ENCODE measurements at places on chromosomes 1 and 21.
A peak's percentile ranks its signal among the peaks of the same experiment; 100 is the strongest.

- DNase-seq, result no peak
Measured at GRCh38 chr1:96445302-96445701, 276.3 kb upstream of the PTBP2 start.

GRCh38 chr1:87436534-87436933, 107.9 kb downstream of the LMO4 start:
- no peak for DNase-seq

DNA sequence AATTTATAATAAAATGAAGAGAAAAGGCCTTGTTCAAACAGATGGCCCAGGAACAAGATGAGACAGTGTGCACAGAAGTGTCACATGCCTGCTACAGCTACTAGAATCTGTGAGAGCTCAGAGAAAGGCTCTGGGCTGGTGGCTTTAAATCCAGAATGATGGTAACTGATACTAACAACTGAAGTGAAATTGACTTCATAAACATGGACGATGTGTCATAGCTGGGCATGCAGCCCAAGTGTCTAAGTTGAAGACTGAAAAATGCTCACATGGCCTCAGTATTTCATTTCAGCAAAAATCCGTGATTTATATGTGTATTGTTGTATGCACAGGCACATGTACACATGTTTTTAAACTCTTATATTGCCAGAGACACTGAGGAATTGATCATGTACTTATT, 208.3 kb upstream of the RUNX1 start:
- no peak for DNase-seq

DNA sequence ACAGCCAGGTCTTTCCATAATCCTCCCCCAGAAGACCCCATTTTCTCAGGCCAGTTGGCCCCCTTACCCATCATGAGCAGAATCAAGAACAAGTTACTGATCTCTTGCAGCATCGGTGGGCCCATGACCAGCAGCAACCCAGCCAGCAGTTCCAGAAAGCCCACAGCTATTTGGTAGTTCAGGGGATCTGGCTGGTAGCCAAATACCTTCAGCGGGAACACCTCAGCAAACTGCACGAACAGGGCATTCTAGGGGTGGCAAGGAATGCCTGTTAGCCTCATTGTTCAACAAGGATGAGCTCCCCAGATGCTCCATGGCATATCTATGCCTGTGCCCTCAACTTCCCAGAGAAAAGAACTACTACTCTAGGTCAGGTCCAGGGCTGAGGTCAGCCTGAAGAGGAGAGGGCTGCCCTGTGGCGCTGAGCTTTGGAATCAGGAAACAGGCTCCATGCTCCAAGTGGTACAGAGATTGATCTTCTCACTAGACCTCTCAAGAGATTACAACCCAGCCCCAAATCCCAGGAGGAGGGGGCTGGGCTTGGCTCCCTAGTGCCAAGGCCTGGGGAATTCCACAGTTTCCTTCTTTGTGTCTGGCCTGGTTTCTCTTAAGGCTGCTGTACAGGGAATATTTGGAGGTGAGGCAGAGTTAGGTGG, 1.3 kb downstream of the TMEM35B start:
- no peak for DNase-seq

DNA sequence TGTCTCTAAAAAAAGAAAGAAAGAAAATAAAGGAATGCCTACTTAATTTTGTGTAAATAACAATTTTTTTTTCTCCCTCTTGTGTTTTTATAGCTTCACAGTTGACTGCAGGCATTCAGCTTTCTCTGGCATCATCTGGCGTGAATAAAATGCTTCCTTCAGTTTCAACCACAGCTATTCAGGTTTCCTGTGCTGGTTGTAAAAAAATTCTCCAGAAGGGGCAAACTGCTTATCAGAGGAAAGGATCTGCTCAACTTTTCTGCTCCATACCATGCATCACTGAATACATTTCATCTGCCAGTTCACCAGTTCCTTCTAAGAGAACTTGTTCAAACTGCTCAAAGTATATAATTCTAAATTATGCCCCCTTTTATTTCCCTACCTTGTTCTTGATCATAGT, 18.0 kb downstream of the ZMYM1 start:
- no peak for DNase-seq

DNA sequence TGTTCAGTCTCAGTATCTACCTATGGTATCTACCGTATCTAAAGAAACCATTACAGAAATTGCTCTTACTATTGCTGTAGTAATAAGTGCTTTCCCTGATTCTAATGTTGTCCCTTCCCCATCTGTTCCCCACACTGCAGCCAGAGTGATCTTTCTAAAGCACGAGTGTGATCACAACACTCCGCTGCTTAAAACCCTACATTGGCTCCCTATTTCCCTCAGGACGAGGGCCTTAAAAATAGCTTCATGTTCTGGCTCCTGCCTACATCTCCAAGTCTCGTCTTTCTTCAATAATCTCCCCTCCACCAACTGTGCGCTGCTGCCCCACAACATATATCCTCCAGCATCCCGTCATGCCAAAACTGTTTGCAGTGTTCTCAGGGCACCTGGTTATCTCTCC, 150.6 kb downstream of the SDCCAG8 start:
- no peak for DNase-seq

GRCh38 chr1:112754116-112754628, 39.0 kb upstream of the PPM1J start:
- no peak for DNase-seq

DNA sequence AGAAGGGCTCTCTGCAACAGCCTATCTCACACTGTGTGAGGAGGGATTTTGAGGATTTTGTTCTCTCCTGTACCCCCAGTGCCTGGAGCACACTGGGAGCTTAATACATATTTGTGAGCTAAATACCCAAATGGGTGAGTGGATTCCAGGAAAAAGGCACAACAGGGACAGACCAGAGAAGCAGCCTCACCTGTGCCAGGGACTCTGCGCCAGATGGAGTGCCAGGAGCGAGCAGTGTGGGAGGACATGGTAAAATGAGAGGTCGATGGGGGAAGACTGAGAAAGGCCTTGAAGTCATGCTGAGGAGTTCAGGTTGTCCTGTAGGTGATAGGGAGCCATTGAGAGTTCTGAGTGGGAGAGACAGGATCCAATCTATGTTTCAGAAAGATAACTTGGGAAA, 11.0 kb upstream of the KCNA2 start:
- no peak for DNase-seq

GRCh38 chr1:156477526-156478249, 22.9 kb downstream of the MEF2D start:
- DNase-seq, result no peak

GRCh38 chr21:19810779-19811178, 1187.4 kb upstream of the NCAM2 start:
- DNase-seq, result no peak

- DNase-seq, result no peak
Measured at GRCh38 chr1:33342041-33342723, 21.3 kb upstream of the A3GALT2 start.

DNA sequence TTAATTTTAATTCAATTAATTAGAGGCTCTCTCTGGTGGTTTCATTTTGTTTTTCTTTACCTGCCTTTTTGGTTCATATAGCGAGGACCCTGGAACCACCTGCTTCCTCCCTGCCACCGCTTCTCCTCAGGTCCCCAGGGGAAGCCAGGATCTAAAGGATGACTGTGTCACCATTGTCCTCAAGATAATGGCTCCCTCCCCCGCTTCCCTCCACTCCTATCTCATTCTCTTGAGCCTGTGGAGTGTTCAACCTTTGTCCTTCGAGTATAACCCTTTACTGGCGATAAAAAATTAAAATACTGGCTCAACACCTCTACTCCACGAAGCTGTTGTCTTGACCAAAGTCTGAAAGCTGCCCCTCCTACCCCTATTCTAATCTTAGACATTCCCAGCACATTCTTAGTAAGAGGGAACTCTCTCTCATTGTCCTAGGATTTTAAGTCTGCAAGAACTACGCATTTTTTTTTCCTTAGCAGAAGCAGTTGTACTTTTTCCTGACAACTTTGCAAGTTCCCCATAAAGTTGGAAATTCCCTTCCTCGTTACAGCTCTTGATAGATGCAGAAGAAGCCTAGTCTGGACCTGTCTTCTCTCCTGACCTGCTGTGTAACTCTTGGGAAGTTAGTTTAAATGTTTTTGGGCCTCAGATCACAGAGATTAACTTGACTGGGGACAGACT, 12.6 kb upstream of the MAPKAPK2 start:
- DNase-seq, result no peak

DNA sequence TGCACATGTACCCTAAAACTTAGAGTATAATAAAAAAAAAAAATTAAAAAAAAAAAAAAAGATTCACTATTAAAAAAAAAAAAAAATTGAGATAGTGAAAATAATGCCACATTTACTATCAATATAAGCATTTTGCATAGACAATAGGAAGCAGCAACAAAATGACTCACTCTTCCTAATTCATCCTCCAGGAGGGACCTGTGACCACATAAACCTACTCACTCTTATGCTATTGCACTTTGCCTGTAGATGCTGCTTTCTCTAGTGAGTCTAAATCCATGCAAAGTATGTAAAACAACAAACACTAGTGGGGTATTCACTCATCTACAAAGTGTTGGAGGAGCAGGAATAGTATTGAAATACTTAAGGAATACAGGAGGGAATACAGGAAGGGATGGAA, 2.9 kb downstream of the OR10J5 start:
- no peak for DNase-seq

DNA sequence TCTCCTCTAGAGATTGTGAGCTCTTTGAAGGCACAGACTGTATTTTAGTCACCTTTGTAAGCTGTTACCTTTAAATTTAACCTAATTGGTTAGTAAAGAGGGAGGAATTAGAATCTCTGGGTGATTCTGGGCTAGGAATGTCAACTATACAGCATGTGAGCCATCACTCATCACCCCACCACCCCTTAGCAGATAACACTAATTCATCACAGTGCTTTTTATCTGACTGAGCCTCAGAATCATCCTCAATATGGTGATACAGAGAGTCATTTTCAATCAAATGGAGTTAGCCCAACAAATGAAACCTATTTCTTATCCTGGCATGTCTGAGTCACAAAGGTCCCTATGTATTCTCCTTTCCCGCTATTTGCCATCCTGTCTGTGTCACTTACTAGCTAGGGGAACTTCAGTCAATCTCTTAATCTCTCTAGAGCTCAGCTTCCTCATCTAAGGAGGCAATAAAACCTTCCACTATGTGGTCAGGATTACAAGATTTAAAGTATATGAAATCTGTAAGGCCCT, 13.3 kb downstream of the KCNJ10 start:
- DNase-seq, result no peak

- DNase-seq, result no peak
Measured at GRCh38 chr1:68366572-68366971, 83.2 kb downstream of the RPE65 start.

- DNase-seq, result no peak
Measured at GRCh38 chr1:23453455-23454000, 29.0 kb upstream of the TCEA3 start.

- no peak for DNase-seq
Measured at GRCh38 chr1:219669556-219669955, 56.7 kb upstream of the ZC3H11B start.

GRCh38 chr21:26554365-26554764, 18.7 kb downstream of the CYYR1 start:
- DNase-seq, result no peak

DNA sequence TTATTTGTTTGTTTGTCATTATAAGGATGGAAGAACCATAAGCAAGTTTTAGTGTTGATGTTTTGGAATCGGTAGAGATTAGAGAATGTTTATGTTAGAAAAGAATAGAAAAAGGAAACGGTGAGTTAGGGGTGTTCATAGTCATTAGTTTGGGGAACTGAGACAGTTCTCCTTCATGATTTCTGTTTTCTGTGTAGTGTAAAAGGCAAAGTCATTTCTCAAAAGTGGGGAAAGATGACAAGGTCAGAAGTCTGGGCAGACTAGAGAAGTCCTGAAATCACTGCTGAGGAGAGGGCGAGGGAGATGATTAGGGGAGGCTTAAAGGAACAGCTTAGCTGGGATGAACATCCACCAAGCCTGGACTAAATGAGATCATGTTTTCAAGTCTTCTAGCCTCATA, 498.9 kb downstream of the TTLL7 start:
- no peak for DNase-seq

DNA sequence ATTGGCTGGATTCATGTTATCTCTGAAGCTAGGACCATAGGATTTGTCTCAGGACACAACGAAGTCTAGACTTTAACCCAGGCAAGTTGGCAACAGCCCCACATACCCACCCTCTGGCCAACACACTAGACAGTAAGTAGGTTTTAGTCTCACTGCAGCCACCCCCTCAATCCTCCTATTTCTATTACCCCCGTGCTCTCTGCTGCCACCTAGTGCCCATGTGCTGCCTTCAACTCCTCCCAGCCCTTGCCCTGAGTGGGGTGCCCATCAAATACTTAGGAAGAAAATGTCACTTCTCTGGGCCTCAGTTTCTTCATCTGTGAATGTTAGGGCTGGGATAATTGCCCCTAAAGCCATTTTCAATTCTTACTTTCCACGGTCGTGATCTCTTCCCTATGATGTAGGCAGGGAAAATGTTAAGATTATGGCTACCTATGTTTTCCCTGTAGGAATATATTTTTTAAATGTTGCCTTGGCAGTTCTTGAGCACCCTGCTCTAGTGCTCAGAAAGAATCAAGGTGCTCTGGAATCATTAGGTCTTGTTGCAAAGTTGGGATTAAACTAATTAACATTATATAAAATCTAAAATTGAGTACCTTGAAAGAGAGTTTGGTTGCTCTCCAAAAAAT, 213.0 kb downstream of the LMX1A start:
- peak; percentile 5 for DNase-seq

Data from stimulated activated CD4-positive, alpha-beta T cell treated with anti-CD3 and anti-CD28 coated beads, Interleukin-12 subunit alpha, Interleukin-12 subunit beta, amount 100 ng/mL, for 4 hours (primary cell).